Stimulated activated CD8-positive, alpha-beta memory T cell treated with anti-CD3 and anti-CD28 coated beads, Interleukin-4, amount 100 ng/mL, for 4 hours (primary cell): ENCODE measurements at places on chromosomes 2 and 18.

DNA sequence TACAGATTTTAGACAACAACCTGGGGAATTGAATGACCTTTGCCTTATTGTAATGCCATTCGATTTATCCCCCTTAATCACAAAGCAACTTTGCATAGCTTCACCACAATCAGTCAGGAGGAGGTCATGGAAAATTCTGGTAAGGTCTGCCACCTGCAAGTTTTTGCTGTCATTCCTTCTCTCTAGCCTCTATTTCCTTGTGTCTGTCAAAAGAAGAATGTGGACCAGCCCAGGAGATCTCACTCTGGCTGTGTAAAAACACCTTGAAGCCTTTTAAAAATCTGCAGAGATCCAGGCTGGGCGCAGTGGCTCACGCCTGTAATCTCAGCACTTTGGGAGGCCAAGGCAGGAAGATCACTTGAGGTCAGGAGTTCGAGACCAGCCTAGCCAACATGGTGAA lies 74.1 kb upstream of the BZW1 start:
- no peak for DNase-seq

- DNase-seq = no peak
These were observed 12.7 kb upstream of the ARID5A start for GRCh38 chr2:96523659-96524481.

DNA sequence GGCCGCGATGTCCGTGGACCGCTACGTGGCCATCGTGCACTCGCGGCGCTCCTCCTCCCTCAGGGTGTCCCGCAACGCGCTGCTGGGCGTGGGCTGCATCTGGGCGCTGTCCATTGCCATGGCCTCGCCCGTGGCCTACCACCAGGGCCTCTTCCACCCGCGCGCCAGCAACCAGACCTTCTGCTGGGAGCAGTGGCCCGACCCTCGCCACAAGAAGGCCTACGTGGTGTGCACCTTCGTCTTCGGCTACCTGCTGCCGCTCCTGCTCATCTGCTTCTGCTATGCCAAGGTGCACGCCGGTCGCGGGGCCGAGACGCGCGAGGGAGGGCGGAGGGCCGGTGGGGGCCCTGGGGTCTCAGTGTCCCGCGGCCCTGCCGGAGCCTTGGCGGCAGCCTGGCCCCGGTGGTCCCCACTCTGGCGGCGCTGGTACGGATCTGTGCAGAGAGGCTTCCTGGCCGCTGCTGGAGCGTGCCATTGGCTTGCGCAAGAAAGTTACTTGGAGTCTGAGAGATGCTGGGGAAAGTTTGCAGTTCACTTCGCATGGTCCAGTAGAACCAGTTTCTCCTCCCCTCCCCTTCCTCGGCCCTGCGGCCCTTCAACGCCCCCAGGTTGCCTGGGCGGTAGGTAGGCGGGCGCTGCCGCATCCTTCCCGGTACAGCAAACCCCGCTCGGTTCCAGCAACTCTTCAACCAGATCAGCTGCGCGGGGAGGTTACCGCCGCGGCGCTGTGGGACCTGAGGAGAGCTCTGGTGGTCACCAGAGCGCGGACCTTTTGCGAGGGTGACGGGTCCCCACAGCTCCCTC lies 1.5 kb downstream of the GALR1 start:
- no peak for DNase-seq

DNA sequence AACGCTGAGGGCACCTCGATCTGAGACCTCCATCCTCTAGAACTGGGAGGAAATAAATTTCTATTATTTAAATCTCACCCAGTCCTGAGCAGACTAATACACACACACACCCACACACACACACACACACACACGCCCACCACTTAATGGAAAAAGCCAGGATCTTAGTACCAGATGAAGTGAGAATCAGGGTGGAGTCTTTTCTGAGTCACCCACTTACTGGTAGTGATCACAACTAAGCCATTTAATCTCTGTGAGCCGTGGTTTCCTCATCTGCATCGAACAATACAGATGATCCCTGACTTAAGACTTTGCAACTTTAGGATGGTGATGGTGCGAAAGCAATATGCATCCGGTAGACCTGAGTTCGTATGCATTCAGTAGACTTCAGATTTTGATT lies 18.6 kb downstream of the THNSL2 start:
- no peak for DNase-seq

DNA sequence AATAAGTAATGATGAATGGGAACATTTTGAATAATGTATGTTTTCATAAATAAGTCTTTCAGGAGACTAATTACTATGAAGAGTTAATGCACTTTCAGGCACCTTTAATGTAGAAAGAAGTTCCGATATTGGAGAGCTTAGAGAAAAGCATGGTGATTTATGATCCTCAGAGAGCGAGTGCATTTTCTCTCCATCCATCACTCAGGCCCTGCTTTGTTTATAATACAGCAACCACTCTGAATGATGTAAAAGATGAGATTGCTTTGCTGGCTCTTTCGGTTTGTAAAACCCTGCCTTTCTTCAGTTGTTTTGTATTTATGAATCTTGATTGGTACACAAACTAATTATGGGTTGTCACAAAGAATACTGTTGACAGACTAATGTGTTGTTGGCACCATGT lies 132.0 kb downstream of the NYAP2 start:
- no peak for DNase-seq

- no peak for DNase-seq
These were observed 30.9 kb upstream of the RNF149 start for GRCh38 chr2:101339266-101339880.

- DNase-seq = no peak
These were observed at the start of gene BCL11A for GRCh38 chr2:60553495-60554073. BCL11A (minus strand) TSS chr2:60553654; CDS start chr2:60553270, 384 bp downstream.
